AG10803 (cell line): ENCODE measurements at places on chromosomes 7 and 10.

GRCh38 chr10:87660484-87661133 lies 931 bp downstream of the PAPSS2 start:
- peak; percentile 34 for DNase-seq

DNA sequence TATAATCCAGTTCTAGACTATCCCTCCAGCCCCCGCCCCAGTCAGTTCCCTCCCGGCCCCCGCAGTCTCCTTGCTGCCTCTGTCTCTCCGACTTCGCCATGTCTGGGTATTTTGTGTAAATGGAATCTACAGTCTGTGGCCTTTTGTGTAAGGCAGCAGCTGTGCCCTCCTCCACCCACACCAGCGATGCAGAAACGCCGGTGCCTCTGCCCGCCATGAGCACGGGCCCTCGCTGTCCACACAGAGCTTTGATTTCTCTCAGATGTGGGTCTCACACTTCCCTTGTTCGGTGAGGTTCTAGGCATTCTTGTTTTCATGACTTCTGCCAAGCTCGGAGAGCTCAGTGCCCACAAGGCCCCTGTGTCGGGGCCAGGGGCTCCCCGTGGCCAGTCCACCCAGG lies 37.8 kb downstream of the NKX6-2 start:
- no peak for DNase-seq

GRCh38 chr10:47059606-47060311 lies 148.5 kb downstream of the PTPN20 start:
- no peak for DNase-seq

DNA sequence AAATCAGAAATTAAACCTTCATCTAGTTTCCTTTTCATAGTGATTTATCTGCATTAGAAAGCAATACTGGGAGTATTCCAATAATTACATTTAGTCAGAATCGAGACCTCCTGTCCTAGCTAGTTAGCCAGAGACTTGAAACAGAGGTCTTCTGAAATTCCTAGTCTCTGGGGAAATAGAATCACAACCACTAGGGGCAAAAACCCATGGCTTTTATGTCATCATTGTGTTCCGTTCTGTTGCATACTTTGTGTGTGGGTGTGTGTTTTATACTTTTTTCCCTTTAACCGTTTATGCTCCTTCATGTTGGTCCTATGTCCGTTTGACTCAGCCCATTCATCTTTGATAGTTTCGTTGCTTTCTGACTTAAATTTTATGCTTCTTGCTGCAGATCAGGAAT lies 79.8 kb downstream of the RALA start:
- DNase-seq = no peak

- no peak for DNase-seq
Observed at GRCh38 chr7:77433901-77434300, 17.8 kb upstream of the GSAP start.

GRCh38 chr7:121547544-121548092 lies 151.5 kb upstream of the FAM3C start:
- peak; percentile 72 for DNase-seq

DNA sequence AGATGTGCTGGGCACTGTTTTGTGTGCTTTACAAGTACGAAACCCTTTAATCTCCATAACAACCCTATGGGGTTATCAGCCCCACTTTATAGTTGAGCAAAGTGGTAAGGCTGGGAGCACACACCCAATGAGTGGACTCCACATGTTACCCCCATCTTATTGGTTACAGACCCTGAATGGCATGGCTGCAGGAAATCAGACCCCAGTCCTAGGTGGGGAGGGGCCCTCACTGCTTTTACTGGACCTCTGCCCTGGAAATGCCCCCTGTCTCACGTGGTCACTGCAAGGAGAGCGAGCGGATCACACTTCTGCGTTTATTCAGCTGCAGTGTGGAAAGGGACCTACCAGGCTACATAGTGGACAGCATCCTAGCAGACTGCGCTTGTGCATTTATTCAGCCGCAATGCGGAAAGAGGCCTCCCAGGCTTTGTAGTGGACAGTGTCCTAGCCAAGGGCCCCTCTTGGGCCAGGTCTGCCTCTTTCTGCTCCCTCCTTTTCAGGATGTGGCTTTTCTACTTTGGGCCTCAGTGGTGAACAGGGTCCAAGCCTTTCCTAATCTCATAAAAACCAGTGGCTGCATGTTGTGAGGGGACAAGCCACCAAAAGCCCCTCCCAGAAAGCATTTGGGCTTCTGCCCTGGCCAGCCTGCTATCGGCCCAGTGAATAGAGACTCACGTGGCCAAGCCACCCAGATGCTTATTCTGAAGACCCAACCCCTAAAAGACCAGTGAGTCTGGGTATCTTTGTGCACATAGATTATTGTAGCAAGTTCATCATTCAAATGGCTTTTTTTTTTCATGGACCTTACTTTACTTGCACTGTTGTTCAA lies 405.7 kb upstream of the RNF32 start:
- DNase-seq = no peak

- DNase-seq = no peak
Observed at GRCh38 chr7:153004341-153004740, 244.8 kb downstream of the ACTR3B start.

GRCh38 chr10:43312612-43313011 lies 45.7 kb upstream of the RASGEF1A start:
- DNase-seq = no peak

DNA sequence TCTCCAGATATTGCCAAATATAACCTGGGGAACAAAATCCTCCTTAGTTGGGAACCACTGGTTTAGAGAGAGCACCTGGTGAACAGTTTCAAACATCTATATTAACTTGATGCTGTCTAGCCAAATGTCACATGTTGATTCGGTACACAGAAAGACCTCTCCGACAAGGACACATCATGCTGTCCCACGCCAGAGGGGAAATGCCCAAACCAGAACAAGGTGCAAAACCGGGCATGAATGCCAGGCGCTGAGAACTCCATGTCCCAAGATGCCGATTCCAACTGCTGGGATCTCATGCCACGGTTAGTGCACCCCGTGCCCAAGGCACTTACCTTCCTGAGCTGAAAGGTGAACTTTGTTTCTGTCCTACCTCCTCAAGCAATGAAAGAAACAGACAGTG lies 100.8 kb downstream of the SFMBT2 start:
- DNase-seq = no peak

DNA sequence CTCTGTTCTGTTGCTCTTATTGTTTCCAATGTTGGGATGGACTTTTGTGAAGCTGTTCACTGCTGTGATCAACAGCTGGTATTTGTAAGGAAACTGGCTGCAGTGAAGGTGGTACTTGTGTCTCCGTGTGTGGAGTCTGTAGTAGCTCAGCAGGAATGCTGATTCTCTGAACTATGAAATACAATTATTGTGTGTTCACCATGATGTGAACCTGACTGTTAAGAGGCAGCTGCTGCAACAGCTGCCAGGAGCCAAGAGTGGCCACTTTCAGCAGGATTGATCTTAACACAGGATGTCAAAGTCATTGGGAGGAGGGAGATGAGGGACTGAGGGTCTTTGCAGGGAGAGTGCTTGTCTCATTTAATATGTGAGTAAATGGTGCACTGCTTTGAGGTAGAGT lies 13.9 kb downstream of the VSTM2A start:
- DNase-seq = no peak

GRCh38 chr7:143120691-143121405 lies 11.0 kb upstream of the PIP start:
- no peak for DNase-seq

- DNase-seq = no peak
Observed at GRCh38 chr10:132335189-132336063, 3.4 kb downstream of the LRRC27 start.

DNA sequence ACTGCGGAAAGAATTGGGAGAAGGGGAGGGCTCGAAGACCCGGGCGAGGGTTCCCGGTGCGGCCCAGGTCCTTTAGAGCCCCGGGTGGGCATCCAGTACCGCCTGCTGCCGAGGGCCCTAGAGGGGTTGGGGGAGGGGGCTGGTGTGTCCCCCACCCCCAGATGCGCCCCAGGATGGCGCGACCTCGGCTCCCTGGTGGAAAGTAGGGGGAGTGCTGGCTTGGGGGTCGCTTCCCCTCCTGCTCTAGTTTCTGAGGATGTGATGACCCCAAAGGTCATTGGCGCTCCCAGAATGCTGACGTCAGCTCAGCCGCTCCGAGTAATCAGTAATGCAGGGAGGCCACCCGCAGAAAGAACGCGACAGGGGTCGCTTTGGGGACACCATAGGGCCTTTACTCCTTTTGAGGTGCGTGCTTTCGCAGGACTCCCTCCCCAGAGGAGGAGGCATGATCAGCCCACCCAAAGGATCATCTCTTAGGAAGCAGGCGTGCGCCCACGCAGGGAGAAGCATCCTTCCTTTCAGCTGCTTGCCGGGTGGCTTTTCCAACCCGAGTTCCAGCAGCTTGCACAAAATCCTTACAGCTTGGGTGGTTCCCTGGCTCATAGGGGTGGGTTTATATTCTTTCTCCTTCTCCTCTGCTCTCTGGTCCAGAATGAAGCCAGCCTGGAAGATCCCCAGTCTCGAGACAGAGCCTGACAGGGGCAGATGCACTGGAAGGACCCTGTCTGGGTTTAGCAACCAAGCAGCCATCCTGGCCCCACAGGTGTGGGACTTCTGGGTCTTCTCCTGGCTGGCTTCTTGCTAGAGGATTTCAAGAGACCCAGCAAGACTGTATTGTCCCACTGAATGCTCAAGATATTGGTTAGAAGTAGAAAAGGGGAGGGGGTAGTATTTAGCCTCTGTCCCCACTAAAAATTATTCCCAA lies 1.3 kb upstream of the PRKAG2 start:
- no peak for DNase-seq

DNA sequence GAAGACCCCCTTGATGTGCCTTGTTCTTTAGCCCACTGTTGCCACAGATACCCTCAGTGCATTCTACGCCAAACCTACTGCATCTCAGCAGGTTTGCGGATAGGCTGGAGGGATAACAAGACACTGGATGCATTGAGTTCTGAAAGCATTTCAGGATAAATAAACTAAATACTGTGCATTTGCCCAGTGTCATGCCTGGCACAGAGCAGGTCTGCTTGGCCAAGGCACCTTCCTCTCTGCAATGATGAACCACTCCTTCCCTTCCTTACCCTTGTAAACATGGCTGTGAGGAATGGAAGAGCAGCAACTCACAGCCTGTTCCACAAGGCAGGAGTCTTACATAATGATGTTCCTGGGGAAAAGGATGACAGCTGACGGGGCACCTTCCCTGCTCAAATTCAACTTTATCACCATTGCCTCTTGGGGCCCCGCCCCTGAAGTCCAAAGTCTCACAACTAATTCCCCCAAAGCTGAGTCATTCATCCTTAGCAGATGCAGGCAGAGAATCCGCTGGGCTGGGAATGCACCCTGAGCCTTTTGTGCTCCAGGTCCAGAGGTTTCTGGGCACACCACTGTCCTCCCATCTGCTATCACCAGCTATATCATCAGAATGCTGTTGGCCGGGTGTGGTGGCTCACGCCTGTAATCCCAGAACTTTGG lies 11.6 kb downstream of the DDX56 start:
- peak; percentile 41 for DNase-seq

DNA sequence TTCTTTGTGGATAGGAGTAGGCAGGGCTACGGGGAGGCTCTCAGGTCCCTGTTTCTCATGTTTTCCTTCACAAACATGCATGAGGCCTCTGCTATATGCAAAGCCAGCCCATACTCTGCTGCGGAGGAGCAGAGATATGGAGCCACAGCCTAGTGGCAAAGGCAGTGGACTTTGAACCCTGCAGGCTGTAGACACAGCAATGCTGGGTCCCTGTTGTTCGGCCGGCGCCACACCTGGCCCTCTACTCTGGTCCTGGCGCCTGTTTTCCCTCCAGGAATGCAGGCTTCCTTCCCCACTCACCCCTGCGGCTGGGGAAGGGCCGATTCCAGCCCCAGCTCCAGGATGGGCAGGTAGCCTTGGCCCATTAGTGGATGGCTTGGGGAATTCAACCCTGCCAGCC lies 11.5 kb downstream of the CLRN3 start:
- DNase-seq = no peak

- DNase-seq = peak; percentile 20
Observed at GRCh38 chr10:102869258-102870198, at the start of gene AS3MT. Gene AS3MT (plus strand): TSS chr10:102869470. CDS start chr10:102869593, 123 bp downstream.

GRCh38 chr7:140778568-140778967 lies 82.1 kb downstream of the NDUFB2 start:
- no peak for DNase-seq

- peak; percentile 89 for DNase-seq
Observed at GRCh38 chr10:97356318-97356914, 21.9 kb upstream of the FRAT2 start.

GRCh38 chr7:106552645-106553445 lies 108.1 kb downstream of the CCDC71L start:
- no peak for DNase-seq

- DNase-seq = no peak
Observed at GRCh38 chr7:71290452-71290851, 158.5 kb downstream of the GALNT17 start.

DNA sequence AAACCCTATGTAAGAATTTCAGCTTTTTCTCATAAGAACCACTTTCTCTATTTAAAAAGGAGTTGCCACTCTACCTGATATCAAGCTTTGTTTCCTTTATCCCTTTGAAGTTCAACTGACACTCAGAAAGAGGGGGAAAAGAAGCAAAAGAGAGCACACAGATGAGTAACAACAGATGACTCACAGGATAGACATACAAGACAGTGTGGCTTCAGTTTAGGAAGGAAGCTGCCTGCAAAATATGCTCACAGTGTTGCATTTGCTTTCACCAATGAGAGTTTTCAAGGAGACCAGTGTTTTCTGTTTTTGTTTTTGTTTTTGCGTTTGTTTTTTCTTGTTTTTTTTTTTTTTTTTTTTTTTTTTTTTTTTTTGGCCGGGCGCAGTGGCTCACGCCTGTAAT lies 1181.6 kb downstream of the DNAJB9 start:
- peak; percentile 0 for DNase-seq

- no peak for DNase-seq
Observed at GRCh38 chr7:145986248-145986874, 130.2 kb upstream of the CNTNAP2 start.

- DNase-seq = peak; percentile 40
Observed at GRCh38 chr7:94823947-94824346, 83.4 kb upstream of the PPP1R9A start.

DNA sequence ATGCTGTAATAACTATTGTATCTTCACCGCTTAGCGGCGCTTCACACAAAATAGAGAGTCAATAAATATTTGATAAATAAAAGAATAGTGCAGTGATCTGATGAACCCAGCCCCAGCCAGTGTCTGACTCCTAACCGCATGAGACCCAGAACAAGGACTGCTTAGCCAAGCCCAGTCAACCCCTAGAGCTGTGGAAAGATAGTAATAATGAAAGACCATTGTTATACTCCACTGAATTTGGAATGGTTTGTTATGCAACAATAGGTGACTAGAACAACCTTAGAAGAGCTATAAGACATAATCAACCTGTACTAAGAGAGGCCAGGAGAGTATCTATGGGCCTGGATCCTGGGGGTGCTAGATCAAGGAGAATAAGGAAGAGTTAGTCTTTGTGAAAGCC lies 230.5 kb upstream of the INHBA start:
- no peak for DNase-seq

DNA sequence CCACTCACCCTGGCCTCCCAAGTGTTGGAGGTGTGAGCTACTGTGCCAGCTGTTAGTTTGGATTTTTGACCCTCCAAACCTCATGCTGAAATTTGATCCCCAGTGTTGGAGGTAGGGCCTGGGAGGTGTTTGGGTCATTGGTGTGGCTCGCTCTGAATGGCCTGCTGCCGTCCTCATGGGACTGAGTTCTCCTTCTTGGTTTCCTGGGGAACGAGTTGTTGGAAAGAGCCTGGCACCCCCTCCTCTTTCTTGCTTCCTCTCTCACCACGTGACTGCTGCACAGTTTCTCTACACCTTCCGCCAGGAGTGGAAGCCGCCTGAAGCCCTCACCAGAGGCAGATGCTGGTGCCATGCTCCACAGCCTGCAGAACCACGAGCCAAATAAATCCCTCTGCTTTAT lies 253.5 kb downstream of the PHTF2 start:
- no peak for DNase-seq
